ENCODE measurements at places on chromosomes 7 and 10. TPM values are rescaled to one million over a fixed set of nuclear protein-coding genes. Genes with fewer than 3 reads are reported as not detected.
A peak's percentile ranks its signal among the peaks of the same experiment; 100 is the strongest.

DNA sequence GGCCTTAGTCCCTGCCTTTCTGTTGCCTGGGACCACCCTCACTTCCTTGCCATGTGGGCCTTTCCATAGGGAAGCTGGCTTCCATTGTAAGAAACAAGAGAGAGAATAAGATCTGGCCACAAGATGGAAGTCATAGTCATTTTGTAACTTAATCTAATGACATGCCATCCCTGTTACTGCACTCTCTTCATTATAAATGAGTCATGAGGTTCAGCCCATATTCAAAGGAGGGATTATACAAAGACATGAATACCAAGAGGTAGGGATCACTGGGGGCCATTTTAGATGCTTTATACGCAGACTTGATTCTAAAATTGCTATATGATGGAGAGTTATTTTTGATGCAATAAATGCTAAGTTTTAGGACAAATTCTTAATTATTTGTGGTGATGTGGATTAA is 75.2 kb upstream of the CELF2 start:
- no peak for DNase-seq

- no peak for DNase-seq
Observed at GRCh38 chr7:148255333-148255732, 335.2 kb upstream of the C7orf33 start.

GRCh38 chr7:103341466-103341865 is 3.1 kb downstream of the DNAJC2 start:
- DNase-seq: no peak

DNA sequence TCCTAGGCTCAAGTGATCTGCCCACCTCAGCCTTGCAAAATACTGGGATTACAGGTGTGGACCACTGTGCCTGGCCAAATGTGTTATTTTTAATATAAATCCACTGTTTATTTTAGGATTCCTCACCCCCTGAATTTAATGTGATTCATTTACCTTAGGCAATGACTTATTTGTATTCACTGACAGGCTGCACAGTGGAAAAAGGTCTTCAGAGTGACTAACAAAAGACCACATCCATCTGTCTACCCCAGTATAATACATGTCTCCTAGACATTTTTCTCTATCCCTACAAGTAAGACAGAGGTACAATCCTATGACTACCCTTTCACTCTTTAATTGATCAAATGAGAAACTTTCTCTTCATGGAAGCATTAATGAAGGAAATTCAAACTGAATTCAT is 230.2 kb downstream of the AHR start:
- DNase-seq: no peak

Gene FFAR4
- 0.16 TPM for total RNA-seq

DNA sequence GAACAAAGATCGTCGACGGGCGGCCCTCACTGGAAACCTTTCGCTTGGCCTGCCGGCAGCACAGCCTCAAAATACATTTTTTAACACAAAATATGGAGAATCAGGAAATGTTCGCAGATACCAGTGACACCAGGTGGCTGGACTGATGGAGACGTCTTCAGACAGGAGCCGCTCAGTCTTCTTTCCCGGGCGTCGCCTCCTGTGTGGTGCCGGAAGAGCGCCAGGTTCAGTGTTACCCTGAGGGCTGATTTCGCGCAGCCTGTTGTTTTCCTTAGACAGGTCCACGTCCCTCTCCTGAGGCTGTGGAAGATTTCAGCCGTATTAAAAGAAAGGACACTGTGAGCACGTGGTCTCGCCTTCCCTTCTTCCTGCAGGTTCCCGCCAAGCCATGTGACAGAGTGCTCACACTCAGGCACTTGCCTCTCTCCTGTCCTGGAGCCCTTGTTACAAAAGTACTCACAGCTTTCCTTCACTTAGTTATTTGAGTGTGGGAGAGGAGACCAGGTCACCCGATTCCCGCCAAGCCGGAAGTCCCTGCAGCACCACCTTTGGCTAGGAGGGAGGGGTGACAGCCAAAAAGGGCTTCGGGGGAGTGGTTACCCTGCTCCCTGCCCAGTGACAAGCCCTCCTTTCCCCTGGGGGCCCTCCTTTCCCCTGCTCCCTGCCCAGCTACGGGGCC is 21.7 kb upstream of the PWWP2B start:
- DNase-seq: peak; percentile 25

DNA sequence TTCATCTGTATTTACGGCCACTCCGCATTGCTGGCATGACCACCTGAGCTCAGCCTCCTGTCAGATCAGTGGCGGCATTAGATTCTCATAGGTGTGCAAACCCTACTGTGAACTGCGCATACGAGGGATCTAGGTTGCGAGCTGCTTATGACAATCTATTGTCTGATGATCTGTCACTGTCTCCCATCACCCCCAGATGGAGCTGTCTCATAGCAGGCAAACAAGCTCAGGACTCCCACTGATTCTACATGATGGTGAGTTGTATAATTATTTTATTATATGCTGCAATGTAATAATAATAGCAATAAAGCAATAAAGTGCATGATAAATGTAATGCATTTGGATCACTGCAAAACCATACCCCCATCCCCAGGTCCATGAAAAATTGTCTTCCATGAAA is 1172.9 kb upstream of the AUTS2 start:
- no peak for DNase-seq

Data from Right ventricle myocardium superior (tissue), 1 donor.